ENCODE measurements at places on chromosomes 2 and 18.
A peak's percentile ranks its signal among the peaks of the same experiment; 100 is the strongest.

- DNase-seq, result peak; percentile 75
Observed at GRCh38 chr2:203811491-203812221, 55.9 kb upstream of the CTLA4 start.

- no peak for DNase-seq
Observed at GRCh38 chr2:65395621-65396347, 36.6 kb downstream of the SPRED2 start.

GRCh38 chr2:160077912-160078810 is 15.7 kb upstream of the PLA2R1 start:
- DNase-seq, result no peak

GRCh38 chr2:5664278-5664681 is 27.9 kb upstream of the SOX11 start:
- no peak for DNase-seq

DNA sequence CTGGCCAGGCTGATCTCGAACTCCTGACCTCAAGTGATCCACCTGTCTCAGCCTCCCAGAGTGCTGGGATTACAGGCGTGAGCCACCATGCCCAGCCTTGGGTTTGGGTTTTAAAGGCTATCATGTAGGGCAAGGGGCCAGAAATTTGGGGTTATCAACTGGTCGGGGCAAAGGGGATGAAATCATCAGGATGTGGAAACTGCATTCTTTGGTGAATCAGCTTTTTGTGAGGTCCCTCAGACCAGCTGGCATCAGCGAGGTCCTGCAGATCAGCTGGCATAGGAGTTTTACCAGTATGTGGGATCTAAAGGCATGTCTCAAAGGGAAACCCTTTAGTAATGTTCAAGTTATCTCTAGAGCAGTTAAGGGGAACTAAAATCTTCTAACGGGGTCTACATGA is 6.4 kb upstream of the GEMIN6 start:
- no peak for DNase-seq

DNA sequence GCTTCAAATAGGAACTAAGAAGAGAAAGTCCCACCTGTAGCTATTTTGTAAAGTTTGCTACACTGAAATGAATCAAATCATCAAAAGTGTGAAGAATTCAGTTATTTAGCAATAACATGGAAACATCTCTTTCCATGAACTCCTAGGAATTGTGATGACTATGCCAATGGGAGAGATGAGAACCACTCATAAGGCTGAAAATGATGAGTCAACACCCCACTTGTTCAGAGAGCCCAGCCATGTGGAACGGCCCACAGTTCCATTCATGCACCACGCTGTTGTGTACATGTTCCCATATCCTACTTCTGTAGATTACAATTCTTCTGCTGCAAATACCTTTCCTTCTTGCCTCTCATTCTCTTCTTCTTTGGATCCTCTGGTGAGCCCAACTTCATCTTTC is 645.5 kb upstream of the ID2 start:
- DNase-seq, result no peak

DNA sequence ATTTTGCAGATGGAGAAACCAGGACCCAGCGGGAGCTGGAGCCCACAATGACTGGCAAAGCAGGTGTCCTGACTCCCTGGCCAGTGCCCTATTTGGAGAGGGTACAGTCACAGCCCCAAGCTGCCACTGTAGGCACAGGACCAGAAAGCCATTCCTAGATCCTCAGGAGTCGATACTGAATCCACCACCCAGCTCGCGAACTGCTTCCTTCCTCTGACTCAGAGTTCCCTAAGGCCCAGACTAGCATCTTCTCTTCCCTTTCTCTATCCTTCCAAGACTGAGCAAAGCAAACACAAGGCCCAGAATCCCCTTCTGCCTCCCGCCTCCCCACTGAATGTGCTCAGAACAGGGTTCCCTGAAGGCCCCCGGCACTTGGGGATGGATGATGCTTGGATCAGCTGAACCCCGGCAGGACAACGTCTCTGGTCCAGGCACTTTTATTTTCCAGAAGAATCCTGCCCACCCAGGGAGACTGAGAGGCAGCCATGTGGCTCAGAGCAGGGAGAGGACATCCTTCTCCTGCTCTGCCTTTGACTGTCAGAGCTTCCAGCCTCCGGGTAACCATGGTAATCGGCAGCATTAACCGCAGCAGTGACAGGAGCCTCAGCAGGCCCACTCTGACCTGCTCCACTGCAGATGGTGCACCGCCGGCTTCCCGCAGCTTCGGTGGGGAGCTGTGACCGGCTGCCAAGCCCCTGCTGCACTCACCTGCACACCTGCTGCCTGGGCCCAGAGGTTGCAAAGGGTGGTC is 34.8 kb upstream of the KLHL29 start:
- DNase-seq, result no peak

DNA sequence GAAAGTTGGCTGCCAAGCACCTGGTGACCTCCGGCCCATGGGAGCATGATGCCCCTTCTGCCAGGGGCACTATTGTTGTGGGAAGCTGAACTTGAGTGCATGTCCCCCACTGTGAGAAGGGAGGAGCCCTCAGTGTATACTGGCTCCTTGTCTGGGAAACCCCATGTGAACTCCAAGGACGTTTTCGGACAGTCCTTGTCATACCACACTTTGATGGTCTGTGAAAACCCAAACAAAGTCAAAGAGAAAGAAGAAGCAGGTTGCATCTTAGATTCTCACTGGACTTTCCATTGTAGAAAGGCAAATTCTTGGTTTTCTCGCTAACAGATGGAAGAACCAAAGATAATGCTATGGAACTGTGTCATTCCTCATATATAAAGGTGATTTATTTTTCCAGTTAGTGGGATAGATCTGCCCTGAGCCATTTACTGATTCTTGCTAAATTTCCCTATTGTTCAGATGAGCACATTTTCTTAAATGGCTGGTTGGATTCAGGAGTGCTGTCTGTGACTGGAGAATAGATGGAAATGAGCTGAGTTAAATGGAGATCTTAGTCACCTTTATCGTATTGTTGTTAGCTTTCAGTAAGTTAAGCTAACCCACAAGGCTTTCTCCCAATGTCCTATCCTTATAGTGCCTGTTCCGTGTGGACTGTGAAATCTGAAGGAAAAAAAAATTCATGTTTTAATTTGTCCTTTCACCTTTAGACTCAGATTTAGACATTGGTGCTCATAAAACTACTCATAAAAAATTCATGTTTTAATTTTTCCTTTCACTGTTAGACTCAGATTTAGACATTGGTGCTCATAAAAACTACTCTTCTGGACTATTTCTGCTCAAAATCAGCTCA is 166.6 kb downstream of the ACTR3 start:
- DNase-seq, result no peak

DNA sequence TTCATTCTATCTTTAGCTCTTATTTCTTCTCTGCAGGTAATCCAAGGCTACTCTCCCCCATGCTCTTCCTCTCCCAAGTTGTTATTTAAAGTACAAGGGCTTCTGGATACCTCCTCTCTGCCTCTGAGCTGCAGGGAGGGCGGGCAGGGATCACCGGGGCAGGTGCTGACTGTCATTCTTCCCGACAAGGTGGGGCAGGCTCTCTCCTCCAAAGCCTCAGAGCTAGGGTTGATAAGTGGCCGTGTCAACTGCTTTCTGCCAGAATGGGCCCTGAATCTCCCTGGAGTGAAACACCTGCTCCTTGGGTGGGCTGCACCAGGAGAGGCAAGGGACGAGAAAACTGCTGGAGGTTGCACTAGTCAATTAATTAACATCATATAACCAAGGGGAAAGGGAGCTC is 250.3 kb downstream of the SLC4A3 start:
- DNase-seq, result no peak

DNA sequence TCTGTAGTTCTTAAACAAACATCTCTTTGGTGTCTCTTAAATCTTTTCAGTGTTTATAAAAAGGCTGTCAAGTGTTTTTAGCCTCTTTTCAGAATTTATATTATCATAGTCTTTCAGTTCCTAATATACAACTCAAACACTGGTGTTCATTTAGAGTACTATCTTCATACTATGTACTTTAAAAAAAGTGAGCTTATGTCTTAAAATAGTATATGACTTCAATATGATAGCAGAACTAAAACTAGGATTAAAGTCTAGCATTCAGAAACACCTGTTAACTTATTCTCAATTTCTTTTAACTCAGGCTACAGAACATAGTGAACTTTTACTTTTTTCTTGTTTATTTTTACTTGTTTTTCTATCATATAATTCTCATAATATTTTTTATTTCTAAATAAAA is 14.7 kb upstream of the IKZF2 start:
- DNase-seq, result no peak

GRCh38 chr18:61091379-61091778 is 241.9 kb upstream of the CDH20 start:
- no peak for DNase-seq

GRCh38 chr2:216379977-216380376 is 7.7 kb upstream of the MARCHF4 start:
- no peak for DNase-seq

DNA sequence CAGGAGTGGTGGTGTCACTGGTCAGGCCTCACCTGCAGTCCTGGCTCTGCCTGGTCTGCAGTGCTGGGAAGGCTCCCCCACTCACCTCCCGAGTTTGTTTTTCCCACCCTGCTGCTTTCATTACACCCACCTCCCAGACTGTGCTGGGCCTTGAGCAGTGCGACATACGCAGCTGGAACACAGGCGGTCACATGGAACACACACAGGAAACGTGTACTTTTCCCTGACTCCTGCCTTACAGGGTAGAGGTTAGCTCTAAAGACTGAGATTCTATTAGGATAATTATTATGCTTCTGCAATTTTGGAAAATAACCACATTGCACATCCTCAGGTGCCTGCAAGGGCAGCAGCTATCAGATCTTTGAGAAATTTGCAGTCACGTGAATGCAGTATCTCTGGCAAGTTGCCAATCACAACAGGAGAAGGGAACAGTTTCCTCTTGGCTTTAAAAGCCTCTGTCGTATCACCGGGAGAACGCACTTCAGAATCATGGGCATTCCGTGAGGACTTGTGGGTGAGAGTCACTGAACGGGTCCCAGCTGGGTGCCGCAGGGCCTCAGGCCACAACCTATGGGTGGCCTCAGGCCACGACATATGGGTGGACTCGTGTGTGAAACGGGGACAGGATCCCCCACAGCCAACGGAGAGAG is 136.5 kb downstream of the ZNF236 start:
- DNase-seq, result no peak

DNA sequence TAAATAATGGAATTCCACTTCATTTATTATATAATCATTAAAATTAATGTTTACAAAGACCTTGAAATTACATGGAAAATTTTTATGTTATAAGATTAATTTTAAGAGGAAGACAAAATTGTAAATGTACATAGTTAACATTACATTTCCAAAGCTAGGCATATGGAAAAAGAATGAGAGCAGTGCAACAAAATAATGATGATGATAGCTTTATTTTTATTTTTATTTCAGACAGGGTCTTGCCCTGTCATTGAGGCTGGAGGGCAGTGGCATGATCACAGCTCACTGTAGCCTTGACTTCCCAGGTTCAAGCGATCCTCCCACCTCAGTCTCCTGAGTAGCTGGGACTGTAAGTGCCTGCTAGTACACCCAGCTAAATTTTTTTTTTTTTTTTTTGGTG is 61.2 kb upstream of the ZCCHC2 start:
- DNase-seq, result no peak

GRCh38 chr2:158477202-158477601 is 20.4 kb downstream of the PKP4 start:
- DNase-seq, result no peak

GRCh38 chr2:11914455-11914854 is 168.0 kb downstream of the LPIN1 start:
- peak; percentile 70 for DNase-seq

DNA sequence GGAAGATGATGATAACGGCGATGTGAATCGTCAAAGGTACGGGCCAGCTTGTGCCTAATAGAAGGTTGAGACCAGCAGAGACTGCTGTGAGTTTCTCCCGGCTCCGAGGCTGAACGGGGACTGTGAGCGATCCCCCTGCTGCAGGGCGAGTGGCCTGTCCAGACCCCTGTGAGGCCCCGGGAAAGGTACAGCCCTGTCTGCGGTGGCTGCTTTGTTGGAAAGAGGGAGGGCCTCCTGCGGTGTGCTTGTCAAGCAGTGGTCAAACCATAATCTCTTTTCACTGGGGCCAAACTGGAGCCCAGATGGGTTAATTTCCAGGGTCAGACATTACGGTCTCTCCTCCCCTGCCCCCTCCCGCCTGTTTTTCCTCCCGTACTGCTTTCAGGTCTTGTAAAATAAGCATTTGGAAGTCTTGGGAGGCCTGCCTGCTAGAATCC is 3.0 kb downstream of the FZD7 start:
- DNase-seq, result peak; percentile 54

GRCh38 chr2:50596515-50596914 is 435.4 kb downstream of the NRXN1 start:
- DNase-seq, result no peak

- no peak for DNase-seq
Observed at GRCh38 chr2:75100011-75100800, 99.1 kb downstream of the TACR1 start.

DNA sequence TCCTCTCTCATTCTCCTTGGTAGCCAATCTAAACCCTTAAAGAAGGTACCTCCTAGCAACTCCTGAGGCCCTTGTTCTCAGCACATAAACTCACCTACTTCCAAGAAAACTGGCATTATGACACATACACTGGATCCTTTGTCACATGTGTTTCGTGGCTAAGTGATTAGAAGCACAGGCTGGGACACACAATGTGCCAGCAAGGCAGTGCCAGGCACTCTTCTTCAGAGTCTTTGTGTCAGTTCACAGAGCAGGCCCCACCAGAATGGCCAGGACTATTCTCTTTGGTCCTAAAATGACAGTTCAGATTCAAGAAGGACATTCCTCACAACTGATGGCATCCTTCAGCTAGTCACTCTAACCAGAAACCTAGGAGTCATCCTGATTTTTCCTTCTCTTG is 40.3 kb downstream of the SMC6 start:
- DNase-seq, result no peak

- DNase-seq, result no peak
Observed at GRCh38 chr18:49901862-49902340, 88.6 kb upstream of the ACAA2 start.

- no peak for DNase-seq
Observed at GRCh38 chr2:31973665-31974064, 37.1 kb downstream of the MEMO1 start.

- no peak for DNase-seq
Observed at GRCh38 chr2:222879604-222879933, 18.7 kb downstream of the ACSL3 start.

- no peak for DNase-seq
Observed at GRCh38 chr18:33350256-33350655, 90.3 kb downstream of the CCDC178 start.

DNA sequence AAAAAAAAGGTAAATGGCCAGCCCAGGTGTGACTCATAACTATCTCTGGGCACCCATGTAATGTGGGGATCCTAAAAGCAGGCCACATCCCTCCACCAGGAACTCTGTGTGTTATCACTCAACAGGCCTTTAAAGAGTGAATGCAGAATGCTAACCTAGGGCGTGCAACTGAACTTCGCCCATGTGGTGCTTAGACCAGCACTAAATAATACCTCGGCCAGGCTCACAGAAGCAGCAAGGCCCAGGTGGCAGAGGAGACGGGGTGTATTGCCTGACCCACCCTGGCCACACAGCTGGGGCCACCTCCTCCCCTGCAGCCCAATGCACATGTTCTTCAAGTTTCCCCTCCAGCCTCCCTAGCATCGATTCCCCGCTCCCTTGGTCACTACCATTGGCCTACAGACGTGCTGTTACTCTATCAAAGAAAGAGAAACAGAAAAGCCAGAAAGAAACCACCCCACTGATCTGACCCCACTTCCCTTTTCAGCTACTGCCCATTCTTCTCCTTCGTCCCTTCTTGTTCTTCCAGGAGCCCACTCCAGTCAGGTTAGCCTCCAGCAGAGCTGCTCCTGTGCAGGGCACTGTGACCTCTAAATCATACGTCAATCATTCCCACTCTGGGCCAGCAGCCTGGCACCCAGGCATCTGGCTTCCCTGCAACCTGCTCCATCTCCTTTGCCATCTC is 22.0 kb downstream of the FAM178B start:
- no peak for DNase-seq

All from femur (tissue), 1 donor.